Cerebellum (tissue), 4 donors: ENCODE measurements at places on chromosomes 1 and 21.
A peak's percentile ranks its signal among the peaks of the same experiment; 100 is the strongest.

DNA sequence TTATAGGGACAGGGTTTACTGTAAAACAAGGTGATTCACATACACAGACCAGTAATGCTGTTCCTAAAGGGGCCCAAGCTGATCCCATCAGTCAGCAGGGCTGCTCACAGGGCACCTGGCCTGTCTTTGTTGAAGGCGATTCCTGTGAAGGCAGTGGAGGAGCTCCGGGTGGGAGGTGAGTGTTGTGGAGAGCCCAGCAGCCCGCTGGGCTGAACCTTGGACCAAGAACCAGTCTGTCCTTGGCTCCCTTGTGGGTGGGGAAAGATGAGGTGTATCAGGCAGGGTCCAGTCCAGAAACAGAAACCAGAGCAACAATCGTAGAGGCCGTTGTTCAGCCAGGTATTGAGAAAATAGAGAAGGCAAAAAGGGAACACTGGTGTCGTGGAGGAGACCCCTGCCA is 12.5 kb downstream of the PDXK start:
- no peak for DNase-seq

DNA sequence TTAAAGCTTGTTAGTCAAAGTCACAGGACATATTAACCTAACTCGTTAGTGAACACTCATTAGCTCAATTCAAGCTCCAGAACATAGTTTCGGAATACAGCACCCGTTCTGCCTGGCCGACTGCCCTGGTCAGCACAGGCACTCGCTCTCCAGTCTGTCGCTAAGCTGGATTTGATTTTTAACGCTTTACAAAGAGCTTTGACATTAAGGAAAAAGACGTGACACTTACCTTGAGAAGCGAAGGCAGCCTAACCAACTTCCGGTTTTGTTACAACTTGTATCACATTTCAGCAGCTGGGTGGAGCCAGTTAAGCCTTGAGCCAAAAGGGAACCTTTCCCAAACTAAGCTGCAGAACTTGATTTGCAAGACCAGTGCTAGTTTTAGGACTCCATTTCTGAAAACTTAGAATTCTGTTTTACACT is at the start of gene FRRS1:
TSS of gene FRRS1 (minus strand) at position 258 of the 423 bp plus-strand sequence. CDS start 17,867 bp downstream, outside the sequence.
- no peak for DNase-seq

GRCh38 chr1:94988356-94988755 is 61.4 kb upstream of the CNN3 start:
- no peak for DNase-seq

DNA sequence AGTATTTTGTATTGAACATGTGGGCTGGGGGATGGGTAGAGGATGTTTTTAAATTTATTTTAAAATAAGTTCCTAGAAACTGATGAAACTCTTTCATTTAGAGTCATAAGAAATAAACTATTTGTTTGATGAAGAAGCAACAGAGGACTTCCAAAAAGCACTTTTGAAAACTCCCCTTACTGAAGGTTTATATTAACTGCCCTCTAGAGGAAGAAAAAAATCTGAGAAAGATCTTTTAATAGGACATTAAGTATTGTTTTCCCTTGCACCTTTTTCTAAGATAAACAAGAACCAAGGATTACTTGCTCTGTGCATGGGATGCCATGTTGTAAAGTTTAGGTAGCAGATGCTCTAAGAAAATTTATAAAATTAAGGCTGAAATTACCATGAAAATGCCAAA is 14.1 kb downstream of the DISP1 start:
- DNase-seq = no peak

DNA sequence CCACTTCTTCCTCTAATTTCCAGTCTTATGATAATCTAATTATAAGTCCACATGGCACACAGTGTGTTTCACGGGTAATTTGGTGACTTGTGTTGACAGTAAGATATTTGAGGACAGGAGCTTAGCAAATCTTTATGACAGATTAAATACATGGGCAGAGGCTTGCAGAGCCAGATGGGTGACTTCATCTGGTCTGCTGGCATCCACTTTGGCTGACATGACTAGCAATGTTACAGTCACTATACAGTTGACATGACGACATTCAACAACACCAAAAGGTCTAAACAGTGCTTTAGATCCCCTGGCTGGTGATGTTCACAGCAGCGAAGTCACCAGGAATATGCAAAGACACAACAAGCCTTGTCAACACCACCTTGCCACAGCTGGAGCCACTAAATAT is 147.2 kb downstream of the ETS2 start:
- DNase-seq = no peak

GRCh38 chr1:111045033-111045722 is 81.5 kb upstream of the LRIF1 start:
- DNase-seq = no peak

DNA sequence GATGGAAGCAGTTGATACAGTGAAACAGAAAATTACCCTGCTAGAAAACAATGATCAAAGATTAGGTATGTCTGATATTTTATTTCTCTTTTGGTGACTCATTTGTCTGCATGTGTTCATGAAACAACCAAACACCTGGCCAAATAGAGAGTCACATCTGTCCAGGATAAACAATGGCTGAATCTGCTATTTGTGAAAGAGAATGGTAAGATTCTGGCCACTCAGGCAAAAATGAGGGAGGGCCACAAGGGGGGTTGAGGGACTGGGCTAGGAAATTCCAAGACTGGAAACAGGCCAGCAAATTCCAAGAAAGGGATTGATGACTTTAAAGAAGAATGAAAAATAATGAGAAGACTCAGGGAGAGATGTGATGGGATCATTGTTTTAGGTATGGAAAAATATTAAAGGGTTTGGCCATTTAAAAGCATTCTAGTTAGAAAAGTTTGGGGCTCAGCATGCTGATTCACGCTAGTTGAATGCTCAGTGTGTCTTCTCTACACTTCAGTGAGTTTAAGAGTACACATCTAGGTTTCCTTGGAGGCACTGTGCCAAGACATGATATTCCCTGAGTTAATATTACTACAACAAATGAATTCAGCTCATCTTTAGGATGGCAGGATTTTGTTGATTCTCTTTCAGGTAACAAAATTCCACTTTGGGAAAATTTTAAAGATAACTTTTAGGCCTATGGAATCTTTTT is 44.9 kb downstream of the TRAF5 start:
- DNase-seq = no peak

DNA sequence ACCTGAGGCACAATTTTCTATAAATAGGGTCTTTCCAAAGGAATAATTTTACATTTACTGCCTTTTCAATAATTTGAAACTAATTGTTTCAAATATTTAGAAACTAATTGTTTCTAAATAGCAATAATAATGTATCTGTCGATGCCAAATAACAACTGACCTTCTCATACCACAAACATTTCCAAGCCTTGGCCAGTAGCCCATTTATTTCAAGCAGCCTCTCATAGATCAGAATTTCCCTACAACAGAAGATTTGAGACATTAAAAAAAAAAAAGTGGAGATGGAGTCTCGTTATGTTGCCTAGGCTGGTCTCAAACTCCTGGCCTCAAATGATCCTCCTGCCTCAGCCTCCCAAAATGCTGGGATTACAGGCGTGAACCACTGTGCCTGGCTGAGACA is 2.1 kb upstream of the GFI1 start:
- no peak for DNase-seq

DNA sequence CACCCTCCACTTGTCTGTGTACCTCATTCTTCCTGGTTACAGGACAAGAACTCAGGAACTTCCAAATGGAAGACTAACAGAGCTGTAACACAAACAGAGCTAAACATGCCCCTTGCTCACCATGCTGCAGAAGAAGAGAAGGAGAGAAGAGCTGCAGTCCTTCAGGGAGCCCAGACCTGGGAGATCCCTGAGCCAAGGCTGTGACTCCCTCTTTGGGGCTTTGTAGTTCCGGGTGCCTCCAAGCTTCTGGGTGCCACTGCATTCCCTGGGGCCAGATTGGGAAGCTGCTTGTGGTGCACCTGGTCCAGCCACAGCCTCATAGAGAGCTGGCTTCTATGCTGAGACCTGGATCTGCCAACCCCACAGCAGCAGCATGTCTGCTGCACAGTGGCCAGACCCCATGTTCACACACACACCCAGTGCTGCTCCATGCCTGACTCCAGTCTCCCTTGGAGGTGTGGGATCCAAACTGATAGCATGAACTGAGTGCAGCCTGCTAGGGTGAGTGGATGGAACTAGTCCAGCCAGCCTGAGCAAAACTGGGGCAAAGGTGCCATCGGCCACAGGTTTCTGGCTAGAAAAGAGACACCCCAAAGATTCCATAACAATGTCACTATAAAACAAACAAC is 263.0 kb upstream of the NRIP1 start:
- no peak for DNase-seq

DNA sequence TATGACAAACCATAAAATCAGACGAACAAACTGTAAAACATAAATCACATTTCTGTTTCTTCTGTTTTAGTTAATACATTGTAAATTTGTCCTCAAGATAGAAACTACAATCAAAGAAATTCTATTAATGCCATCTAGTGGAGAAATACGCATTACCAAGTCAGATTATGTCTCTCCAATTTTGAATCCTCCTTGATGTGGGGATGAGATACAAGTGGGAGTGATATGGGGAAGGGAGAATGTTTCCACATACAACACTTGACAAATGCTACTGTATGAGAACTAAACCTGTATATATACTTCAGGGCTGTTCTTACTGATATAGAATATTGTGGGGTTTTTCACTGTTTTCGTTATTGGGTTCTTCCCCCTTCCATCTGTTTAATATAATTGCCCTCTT is 2.6 kb downstream of the HFM1 start:
- peak; percentile 56 for DNase-seq

GRCh38 chr1:41272601-41273000 is 30.5 kb upstream of the SCMH1 start:
- no peak for DNase-seq

DNA sequence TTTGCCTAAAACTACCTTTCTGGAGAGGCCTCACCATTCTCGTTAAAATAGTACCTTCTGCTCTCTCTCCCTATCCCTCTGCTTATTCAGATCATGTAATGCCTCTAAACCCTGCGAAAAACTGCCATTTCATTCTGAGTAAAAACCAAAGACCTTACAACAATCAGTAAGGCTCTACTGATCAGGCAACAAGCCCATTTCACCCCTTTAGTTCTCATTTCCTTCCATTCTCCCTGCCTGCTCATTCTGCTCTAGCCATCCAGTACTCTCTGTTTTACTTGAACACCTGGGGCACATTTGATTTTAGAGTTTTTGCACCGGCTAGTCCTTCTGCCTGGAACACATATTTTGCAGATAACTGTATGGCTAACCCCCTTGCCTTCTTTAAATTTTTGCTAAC is 187.8 kb downstream of the COQ8A start:
- DNase-seq = no peak

GRCh38 chr1:186999506-186999905 is 170.8 kb downstream of the PLA2G4A start:
- no peak for DNase-seq

DNA sequence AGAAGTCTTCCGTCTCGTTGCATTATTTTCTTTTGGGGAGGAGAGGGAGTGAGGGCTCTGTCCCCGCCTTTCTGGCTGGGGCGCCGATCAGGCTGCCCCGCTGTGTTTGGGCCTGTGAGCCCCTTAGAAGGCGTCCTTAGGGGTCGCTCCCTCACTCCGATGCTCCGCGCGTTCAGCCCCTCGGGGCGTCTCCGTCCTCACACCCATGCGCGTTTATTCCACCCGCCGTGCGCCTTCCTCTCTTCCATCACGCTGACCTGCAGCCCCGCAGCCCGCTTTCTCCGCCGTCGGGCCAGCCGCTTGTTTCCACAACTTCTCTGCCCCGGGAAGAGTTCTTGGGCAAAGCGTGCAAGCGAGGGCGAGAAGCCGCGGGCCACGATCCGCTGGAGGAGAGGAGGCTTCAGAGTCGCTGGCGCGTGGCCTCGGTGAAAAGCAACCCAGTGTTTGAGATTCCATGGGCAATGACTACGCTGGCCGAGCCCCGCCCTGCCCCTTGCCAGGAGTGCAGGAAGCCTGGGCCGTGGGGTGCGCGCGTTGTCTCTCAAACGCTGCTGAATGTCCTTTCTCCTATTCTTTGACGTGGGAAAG is 27.7 kb downstream of the TRIM11 start:
- no peak for DNase-seq

GRCh38 chr1:153404768-153405167 is 11.6 kb upstream of the S100A7A start:
- DNase-seq = no peak

DNA sequence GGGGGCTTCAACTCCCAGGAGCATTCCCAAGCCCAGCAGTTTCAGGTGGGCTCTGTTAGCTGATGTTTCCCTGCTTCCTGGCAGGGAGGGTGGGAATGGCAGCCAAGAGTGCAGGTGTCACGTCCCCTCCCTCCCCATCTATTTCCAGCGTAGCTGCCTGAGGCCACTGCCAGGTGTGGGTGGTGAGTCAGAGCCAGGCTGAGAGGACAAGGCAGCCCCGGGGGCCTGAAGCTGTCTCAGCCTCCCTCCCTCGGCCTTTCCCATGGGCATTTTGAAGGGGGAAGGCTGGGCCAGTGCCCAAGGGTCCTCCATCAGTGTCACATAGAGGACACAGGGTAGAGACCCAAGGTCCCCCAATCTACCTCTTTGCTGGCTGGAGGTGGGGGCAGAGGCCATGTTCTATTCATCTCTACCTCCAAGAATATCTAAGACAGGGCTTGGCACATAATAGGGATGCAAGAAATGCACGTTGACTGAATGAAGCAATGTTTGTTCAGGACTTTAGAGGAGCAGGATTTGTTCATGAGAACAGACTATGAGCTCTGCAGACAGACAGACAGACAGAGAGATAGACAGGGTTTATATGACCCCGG is 34.4 kb upstream of the ID3 start:
- no peak for DNase-seq

DNA sequence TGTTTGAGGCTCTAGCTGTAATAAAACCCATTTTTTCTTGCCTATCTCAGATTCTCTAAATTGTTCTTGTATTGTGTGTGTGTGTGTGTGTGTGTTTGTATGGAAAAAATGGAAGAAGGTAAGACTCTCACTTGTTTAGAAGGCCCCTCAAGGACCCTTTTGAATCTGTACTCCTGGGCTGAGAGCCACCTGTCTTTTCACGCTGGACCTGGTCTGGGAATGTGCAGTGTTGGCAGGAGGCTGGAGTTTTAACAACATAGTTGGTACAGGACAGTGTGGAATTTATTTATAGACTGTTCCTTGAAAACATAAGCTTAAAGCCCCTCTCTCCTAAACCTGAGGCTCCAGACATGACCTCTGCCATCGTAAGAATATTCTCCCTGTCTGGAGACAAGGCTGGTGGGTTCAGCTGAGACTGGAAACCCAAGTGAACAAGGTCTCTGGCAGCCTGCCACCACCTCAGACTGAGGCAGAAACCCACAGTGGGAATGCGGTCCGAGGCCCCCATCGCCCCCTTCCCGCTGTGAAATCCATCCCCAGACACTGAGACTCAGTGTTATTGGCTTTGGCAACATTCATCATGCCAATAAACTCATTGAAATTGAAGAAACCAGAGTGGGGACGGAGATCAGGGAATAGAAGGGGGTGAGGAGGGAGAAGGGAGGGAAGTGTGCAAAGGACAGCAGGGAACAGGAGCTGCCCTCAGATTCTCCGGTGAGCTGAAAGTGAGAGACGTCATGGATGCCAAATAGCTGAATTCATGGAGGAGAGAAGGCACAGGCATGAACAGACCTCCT is 24.6 kb upstream of the PLXNA2 start:
- peak; percentile 27 for DNase-seq
